NCI-H1417 treated with DMSO at 0.1 percent for 48 hours (cell line): ENCODE measurements at places on chromosomes 13 and 19.

GRCh38 chr19:18220632-18221275 is 5.5 kb downstream of the PDE4C start:
- DNase-seq = no peak

GRCh38 chr13:93788456-93788855 is 561.8 kb downstream of the GPC6 start:
- no peak for DNase-seq

- DNase-seq = no peak
Observed at GRCh38 chr13:76293346-76293745, 592.9 kb downstream of the KCTD12 start.

GRCh38 chr13:70960841-70961443 is 852.7 kb upstream of the KLHL1 start:
- peak; percentile 40 for DNase-seq

GRCh38 chr13:110772091-110772984 is 58.8 kb downstream of the ING1 start:
- DNase-seq = no peak

DNA sequence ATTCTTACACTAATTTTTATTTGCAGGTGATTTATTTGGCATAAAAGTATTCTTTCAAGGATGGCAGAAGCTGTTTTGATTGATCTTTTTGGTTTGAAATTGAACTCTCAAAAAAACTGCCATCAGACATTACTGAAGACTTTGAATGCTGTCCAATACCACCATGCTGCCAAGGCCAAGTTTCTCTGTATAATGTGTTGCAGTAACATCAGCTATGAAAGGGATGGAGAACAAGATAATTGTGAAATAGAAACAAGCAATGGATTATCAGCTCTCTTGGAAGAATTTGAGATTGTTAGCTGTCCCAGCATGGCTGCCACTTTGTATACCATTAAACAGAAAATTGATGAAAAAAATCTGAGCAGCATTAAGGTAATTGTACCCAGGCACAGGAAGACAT is 1.2 kb downstream of the LACC1 start:
- DNase-seq = no peak

DNA sequence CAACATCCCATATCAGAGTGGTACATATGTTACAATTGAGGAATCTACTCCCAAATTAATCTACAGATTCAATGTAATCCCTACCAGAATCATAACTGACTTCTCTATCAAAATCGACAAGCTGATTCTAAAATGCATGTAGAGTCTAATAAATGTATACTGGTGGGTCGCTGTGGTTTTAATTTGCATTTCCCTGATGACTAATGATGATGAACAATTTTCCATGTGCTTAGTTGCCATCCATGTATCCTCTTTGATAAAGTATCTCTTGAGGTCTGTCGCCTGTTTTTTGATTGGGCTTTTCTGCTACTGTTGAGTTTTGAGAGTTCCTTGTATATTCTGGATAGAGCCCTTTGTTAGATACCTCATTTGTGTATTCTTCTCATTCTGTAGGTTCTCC is 43.8 kb downstream of the KLF12 start:
- no peak for DNase-seq

GRCh38 chr13:30038884-30039283 is 188.5 kb upstream of the UBL3 start:
- no peak for DNase-seq

DNA sequence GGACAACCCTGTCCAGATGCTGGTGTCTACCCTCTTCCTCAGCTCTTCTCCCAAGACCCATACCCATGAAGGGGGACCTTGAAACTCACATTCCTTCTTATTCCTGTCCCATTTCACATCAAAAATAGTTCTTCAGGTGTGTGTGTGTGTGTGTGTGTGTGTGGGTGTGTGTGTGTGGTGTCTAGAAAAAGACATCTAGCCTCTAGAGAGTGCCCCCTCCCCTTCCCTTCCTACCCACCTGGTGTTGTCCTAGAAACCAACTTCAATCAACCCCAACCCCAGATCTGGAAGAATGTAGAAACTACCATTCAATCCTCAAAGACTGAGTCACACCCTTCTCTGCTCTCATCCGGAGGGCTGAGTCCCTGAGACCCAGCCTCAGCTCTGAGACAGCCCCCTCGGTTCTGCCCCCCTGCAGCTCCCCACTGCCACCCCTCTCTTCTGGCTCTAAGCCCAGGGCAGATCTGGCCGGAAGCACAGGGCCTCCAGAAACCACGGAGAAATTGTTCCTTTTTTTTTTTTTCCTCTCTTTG is 3.5 kb downstream of the KCNN4 start:
- no peak for DNase-seq

DNA sequence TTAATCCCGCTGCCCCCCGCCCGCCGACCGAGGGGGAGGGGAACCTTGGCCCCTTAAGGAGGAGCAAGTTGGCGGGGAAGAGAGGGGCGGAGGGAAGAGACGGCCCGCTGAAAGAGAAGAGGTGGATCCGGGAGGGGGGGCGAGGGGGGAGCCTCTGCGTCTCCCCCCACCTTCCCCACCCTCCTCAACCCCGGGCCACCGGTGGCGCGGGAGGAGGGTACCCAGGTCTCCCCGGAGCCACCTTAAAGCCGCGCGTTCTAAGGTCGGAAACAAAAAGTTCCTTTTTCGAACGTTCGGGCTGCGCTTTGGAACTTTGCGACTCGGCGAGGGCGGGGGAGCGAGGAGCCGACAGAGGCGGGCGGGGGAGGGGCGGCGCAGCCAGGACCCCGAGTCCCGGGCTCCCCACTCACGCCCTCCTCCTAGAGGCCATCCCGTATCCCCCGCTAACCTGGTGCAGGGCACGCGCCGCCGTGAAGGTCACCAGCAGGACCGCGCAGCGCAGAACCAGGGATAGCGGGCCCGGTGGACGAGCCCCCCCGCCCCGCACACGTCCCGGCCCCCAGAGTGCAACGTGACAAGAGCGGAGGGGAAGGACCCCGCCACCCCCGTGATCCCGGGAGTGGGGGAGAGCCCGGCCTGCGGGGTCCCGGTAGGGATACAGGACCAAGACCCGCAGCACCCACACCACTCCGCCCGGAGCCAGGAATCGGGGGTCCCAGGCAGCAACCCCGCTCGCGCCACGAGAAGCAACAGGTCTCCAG is 659 bp downstream of the ERF start:
- DNase-seq = no peak

GRCh38 chr13:71801165-71801760 is 65.7 kb downstream of the DACH1 start:
- DNase-seq = no peak

DNA sequence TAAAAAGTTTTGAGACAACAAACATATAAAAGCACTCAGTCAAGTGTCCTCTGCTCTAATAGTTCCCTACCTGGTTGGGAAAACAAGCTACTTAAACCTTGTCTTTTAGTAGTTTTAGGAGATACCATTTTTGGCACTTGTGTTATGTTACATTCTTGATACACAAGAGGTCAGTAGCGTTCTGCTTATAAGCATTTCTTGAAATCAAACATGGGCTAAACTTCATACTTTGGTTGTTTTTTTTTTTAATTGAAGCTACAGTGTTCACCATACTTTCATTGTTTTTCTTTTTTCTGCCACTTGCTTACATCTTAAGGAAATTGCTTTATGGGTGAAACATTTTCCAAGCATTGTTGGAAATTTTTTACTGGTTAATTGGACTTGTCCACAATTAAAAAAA is 12.9 kb downstream of the NHLRC3 start:
- no peak for DNase-seq

GRCh38 chr13:99266827-99267226 is 8.6 kb upstream of the GPR18 start:
- DNase-seq = no peak

DNA sequence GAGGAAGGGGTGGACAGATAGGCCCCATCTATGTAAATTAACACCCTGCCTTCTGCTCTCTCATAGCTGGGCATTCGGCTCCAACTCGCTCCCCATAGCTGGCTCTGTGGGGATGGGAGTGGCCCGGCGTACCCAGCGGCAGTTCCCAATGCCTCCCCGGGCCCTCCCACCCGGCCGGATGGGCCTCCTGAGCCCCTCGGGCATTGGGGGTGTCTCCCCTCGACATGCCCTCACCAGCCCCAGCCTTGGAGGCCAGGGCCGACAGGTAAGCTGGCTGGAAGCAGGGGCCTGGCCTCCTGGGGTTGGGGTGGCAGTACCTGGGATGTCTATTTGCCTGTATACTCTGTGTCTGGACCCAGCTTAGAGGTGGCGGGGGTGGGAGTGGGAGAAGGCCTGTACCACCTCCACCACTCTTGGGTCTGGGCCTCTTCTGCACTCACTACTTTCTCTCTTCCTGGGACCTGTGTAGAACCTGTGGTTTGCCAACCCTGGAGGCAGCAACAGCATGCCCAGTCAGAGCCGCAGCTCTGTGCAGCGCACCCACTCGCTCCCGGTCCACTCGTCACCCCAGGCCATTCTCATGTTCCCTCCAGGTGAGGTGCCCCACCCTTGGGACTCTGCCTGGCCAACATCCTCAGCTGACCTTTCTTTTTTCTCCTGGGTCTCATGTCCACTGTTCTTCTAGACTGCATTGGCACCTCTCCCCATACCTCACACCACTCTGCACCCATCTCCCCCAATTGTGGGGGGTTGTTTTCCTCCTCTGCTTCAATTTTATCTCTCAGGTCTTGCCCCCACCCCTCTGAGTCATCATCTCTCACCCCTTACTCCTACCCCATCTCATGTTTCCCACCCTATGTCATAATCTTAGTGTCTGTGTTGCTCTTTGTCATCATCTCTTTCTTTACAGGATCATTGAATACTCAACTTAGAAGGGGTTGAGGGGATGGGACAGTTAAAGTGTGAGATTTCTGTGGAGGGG is 10.1 kb downstream of the PAF1 start:
- DNase-seq = no peak

DNA sequence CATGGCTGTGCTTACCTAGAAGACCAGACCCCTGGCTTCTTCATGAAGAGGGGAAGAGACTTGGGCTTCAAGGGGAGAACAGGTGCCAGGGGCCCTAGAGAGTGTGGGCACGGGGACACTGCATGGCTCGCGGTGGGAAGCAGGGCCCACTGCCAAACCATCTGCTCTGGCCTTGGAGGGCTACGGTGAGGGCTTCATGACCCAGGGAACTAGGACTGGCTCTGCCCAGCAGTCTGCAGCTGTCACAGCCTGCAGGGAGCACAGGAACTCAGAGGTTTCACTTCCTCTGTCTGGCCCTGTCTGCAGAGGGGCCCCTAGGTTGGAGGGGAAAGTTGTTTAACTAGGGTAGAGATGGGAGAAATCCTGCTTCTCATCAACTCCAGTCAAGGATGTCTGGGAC is 4.3 kb downstream of the ERCC1 start:
- DNase-seq = no peak

- no peak for DNase-seq
Observed at GRCh38 chr19:47545061-47545948, 27.6 kb downstream of the ZNF541 start.

DNA sequence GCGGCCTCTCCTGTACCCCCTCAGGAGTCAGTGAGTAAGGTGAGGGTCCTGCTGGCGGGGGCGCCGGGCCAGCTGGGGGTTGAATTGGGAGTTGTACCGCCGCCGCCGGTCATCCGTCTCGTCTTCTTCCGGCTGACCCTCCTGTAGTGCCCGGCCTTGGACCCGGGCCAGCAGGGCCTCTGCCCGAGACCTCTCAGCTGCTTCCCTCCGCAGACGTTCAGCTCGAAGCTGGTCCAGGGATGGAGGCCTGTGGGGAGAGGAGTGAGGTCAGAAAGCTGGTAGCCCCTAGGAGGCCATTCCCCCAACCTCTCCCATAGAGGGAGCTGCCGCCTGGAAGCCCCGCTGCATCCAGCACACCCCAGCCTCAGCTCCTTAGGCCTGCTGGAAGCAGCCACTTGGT is 3.8 kb downstream of the LENG1 start:
- DNase-seq = no peak

- no peak for DNase-seq
Observed at GRCh38 chr13:29355029-29355428, 240.5 kb downstream of the SLC7A1 start.

GRCh38 chr19:7547159-7547558 is 11.6 kb downstream of the PNPLA6 start:
- DNase-seq = no peak
